ENCODE measurements at places on chromosomes 1 and 21.

GRCh38 chr1:113579256-113580018 is 179.8 kb downstream of the PHTF1 start:
- no peak for DNase-seq

DNA sequence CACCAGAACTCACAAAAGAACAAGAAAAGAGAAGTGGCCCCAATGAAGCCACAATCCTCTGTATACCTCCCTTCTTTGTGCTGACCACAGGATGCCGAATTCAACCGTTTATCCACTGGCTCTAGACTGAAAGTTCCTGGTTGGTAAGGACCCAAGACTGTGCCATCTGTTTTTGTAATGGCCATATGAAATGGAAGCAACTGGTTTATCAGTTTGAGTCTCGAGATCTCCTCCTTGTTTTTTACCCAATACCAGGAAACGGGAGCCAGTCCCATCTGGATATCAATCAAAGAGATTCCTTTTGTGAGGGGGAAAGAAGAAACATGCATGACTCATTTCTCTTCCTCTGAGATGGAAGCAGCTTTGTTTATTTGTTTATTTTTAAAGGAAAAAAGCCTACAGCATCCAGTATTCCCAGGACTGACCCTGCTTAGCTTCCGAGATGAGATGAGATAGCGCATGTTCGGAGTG is 32.4 kb upstream of the ZNF124 start:
- DNase-seq: no peak

DNA sequence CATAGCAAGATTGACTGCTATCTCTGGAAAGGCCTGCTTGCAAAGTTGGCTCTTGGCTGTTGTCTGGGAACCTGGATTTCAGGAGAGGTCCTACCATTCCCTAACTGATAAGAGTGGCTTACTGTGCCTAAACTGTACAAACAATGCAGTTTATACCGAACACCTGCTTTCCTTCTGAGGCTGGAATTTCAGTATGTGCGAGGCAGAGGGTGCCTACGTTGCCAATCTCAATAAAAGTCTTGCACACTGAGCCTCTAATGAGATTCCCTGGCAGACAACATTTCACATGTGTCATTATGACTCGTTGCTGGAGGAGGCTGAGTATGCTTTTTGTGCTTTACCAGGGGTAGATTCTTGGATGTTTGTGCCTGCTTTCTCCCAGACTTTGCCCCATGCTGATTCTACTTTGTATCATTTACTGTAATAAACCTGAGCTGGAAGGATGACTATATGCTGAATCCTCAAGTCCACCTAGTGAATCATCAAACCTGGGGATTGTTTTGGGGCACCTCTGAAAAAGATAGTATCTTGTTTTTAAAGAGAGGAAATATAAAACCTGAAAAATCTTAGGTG is 58.9 kb upstream of the GNG4 start:
- DNase-seq: no peak

- no peak for DNase-seq
These were observed 60.1 kb downstream of the ELK4 start for GRCh38 chr1:205571747-205572146.

DNA sequence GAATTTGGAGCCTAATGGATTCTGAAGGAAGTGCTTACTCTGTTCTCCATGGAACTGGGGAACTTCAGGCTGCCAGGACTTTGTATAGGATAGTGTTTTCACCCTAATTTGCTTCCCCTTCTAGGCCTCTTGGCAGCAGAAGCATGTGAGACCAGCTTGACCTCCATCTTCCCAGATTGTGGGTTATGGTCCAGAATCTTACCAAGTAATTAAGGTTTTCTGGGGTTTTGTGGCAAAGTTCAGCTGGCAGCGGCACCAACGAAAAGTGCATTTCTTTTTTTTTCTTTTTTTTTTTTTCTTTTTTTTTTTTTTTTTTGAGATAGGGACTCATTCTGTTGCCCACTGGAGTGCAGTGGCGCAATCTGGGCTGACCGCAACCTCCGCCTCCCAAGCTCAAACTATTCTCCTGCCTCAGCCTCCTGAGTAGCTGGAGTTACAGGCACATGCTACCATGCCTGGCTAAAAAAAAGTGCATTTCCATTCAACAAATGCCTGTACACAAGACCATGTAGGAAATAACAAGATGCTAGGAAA is 3.4 kb upstream of the BMP8A start:
- DNase-seq: no peak

DNA sequence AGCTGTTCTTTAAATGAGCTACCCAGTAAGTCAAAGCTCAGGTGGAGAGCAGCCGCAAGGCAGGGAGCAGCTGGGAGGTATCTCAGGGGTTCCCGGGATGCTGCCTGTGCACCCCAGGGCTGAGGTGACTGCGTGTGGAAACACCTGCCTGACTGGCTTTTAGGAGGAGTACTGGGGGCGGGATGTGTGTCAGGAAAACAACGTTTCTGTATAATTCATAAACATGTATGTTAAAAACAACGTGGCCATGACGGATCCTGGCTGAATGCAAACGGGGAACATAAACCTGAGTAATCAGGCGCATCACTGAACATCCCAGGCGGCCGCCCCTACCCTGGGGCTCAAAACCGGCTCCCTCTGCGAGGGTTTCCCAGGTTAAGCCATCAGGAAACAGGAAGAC is 1.5 kb downstream of the C1orf159 start:
- DNase-seq: no peak

DNA sequence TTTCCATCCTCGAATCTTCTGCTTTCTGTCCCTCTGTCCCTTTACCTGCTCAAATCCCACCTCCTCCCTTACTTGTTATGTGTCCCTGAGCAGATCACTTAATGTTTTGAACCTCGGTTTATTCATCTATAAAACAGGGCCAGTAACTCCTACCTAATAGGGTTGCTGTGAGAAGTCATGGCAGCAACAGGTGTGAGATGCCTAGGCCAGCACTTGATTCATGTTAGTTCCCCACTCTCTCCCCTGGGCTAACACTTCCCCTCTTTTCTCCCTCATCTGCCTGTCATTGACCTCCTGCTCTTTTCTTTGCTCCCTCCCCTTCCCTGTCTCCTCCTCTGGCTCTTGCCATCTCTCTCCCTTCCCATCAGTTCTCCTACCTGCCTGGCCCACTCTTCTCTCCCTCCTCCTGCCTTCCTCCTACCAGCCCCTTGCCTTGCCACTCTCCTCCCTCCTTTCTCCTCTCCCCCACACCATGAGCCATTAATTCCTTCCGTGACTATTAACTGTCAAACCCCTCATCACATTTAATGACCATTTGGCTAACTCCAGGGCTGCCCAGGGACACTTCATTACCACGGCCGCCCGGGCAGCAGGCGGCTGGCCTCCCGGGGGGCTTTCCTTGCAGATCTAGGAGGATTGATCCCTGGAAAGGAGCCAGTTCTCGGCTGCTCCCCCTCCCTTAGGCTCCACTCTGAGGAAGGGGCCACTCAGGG is 90.6 kb upstream of the CD1D start:
- no peak for DNase-seq

GRCh38 chr1:9120312-9120958 is 8.5 kb downstream of the GPR157 start:
- DNase-seq: no peak

DNA sequence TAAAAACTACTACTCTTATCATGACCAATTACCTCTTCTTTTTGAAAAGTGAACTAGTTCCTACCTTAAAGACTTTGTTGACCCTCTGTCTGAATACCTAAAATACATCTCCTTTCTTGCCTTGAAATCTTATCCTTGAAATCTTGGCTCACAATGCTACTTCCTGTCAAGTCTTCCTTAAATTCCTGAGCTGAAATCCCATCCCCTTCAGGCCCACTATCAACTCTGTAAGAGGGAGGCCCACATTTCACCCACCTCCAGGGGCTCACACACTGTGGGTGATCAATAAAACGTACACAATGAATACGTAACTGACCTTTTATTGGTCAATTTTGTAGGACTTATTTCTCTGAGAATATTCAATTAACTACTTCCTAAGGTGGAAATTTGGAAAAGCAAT is 88.0 kb downstream of the APP start:
- DNase-seq: no peak

- no peak for DNase-seq
These were observed 106.1 kb downstream of the RIPK4 start for GRCh38 chr21:41660748-41661147.

DNA sequence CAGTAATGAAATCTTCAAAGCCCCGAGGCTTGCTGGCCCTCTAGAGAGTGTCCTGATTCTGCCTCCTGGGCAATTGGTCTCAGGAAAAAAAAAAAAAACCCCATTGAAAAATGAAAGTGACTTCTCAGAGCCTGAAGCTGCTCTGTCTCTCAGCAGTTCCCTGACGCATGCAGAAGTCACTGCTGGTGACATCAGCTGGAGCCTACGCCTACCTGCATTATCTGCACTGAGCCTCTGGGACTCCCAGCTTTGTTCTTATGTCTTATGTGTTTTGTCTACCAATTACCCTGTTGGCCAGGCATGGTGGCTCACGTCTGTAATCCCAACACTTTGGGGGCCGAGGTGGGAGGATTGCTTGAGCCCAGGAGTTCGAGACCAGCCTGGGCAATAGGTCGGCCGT is 10.1 kb upstream of the SLC25A33 start:
- DNase-seq: no peak

- DNase-seq: no peak
These were observed 277.3 kb downstream of the DNM3 start for GRCh38 chr1:172118618-172119017.

DNA sequence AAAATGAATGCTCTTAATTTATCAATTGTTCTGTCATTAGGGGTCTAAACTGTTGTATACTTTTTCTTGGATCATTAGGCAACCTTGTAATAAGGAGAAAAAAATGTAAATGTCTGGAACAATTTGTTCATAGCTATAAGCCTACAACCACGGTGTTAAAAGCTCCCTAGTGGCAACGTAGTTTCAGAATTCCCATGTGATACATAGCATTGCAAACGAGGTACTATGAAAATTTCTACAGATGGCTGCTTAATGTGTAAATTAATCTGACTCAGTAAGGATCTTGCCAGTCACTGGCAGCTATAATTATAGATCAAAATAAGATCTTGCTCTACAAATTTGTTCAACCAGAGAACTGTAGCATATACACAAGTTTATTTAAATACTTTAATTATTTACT is 304.1 kb upstream of the ADGRL4 start:
- no peak for DNase-seq

DNA sequence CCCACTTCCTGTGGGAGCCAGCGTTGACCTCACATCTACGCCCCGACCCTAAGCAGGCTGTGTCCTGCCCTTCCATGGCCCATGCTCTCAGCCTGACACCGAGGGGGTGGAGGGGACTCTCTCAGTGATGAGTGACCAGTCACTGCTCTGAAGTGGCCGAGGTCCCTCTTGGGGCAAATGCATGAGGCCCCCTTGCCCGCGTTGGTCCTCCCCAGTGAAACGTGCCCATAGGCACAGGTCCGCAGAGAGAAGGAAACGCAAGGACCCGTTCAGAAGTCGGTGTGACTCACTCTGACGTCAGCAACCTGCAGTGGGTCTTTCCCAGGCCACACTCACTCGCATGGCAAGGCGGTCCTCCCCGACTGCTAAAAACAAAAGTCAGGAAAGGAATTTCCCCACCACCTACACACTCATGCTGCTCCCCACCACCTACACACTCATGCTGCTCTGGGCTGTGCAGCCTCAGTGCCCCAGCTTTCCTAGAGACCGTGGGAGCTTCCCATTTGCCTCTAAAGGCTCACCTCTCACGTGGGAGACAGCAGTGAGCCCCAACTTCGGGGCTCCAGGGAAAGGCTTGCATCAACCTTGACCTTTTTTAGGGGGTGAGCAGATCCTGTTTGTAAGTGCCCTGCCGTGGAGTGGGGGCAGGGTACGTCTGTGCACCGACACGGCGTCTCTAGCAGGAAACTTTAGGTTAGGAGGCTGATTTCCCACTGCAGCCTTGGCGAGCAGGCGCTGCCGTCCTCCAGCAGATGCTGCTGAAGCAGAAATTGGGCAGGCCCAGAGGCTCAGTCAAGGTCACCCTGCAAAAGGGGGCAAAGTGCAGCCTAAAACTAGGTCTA is 11.4 kb downstream of the UBASH3A start:
- DNase-seq: peak; percentile 94

DNA sequence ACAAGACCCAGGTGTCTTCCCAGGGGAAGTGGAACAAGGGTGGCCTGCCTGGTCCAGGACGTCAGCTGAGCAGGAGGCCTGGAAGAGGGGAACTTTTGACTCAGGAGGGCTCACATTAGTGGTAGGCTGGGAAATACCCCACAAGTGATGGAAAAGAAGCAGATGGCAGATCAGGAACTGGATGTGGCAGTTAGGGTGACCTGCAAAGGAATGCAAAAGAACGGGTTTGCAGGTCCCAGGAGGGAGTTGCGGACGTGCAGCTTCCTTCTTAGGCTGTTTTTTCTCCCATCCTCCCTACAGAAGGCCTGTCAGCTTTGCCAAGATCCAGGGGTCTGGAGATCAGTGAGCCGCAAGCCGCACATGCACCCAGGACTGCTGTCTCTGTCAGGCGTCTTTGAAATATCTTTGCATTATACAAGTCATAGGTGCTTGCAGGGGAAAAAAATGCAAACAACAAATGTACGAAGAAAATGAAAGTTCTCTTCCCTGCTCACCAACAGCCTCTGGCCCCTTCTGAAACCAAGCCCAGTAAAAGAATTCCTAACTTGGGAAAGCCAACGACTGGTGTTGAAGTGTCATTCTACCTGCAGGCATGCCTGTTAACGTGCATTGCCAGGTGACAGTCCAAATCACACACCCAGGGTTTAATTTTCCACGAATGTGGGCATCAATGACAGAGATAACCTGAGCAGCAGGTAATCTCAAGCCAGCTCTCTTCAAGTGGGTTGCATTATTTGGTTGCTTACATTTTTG is 34.4 kb downstream of the NENF start:
- DNase-seq: no peak

- no peak for DNase-seq
These were observed 72.7 kb upstream of the MUTYH start for GRCh38 chr1:45412899-45413298.

DNA sequence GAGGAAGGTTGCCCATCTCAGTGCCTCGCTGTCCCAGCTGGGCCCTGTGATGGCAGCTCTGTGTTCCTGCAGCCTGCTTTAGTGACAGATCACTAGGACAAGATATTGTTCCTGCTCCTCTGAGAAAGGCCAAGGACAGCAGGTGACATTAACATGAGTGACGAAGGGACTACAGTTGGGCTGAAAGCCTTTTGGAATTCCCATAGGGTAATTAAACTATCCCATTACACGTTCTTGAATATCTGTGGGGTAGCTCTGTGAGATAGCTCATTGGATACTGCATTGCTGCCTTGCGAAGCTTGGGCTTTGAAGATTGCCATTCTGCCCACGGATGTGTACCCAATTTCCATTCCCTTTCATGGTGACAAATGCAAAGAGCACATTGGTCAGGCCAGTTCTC is 78.2 kb upstream of the COA6 start:
- DNase-seq: no peak

- DNase-seq: no peak
These were observed 363.6 kb downstream of the PLPP3 start for GRCh38 chr1:56215771-56216170.

DNA sequence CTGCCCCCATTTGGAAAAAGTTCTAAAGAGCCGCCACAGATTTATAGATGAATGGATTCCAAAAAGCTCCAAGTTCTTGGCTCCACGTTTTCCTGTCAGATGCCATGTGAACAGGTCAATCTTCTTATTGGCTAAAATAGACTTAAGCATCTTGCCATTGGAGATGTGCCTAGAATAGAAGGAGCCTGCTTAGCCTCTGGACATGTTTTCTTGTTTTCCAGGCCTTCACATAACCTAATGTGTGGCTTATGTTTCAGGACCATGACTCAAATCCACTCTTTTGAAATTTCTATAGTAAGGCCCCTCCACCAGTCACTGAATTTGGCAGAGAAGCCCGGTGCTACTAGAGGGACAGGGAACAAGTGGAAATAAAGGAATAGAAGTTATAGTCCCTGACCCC is 31.5 kb downstream of the PHC2 start:
- DNase-seq: no peak

- peak; percentile 31 for DNase-seq
These were observed 1.8 kb downstream of the TTLL10 start for GRCh38 chr1:1175221-1176062.

Measured in CD4-positive, alpha-beta T cell treated with Interleukin-6 for 4 hours (primary cell).